ENCODE measurements at places on chromosomes 5 and 9.

DNA sequence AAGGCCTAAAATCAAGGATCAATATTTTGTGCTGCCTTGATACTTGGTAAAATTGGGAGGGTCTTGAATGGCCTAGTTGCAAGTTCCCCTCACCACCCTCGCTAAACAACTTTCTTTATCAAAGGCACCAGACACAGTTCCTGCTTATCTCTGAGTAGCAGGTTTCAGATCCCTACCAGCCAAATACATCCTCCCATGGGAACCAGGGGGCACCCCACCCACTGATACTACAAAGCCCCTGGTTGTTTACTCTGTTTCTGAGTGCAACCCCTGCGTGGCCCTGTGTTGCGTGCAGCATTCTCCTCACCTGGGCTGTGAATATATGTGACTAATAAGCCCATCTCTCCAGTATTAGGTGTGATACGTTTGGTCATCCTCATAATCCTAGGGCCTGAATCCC is 314.9 kb downstream of the DRD1 start:
- DNase-seq = no peak

GRCh38 chr5:180935203-180935602 is 36.2 kb downstream of the BTNL8 start:
- DNase-seq = no peak

- no peak for DNase-seq
Observed at GRCh38 chr5:34563931-34564709, 92.0 kb upstream of the RAI14 start.

GRCh38 chr5:56817263-56818014 is 2.1 kb downstream of the MAP3K1 start:
- no peak for DNase-seq

- DNase-seq = no peak
Observed at GRCh38 chr5:83750749-83751148, 30.1 kb upstream of the HAPLN1 start.

DNA sequence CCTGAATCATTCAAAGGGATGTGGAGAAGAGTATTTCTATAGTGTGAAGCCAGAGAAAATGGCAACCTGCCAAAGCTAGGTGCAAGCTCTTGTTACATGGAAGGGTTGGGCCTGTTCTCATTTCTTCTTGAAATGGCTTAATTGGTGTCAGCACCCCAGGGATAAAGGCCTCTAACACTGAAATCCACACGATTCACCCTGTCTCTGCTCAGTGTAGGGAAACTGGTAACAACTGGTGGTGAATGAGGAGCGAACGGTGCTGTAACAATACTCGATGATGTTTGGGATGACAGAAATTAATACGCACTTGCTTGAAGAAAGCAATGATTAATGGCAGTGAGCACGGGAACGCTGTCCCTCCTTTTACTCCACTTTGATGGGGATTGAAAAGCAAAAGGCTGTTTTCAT is 16.2 kb downstream of the PBX3 start:
- DNase-seq = no peak

- peak; percentile 92 for DNase-seq
Observed at GRCh38 chr5:132227485-132228240, at the start of gene P4HA2. P4HA2 (minus strand) TSS chr5:132227853; CDS start chr5:132218626, 9,227 bp downstream.

GRCh38 chr9:36896296-36896695 is 137.8 kb downstream of the PAX5 start:
- no peak for DNase-seq

- no peak for DNase-seq
Observed at GRCh38 chr9:133203506-133204075, 5.5 kb downstream of the OBP2B start.

GRCh38 chr9:69759021-69759420 is 790 bp downstream of the PTAR1 start:
- no peak for DNase-seq
